ENCODE measurements at places on chromosomes 16 and 17. TPM values are rescaled to one million over a fixed set of nuclear protein-coding genes. Genes with fewer than 3 reads are reported as not detected.

C16orf46 gene
- 0.33 TPM for total RNA-seq

- no peak for DNase-seq
Observed at GRCh38 chr17:14337596-14338079, 36.8 kb downstream of the HS3ST3B1 start.

- DNase-seq = no peak
Observed at GRCh38 chr16:27650073-27650701, 100.2 kb downstream of the KATNIP start.

GRCh38 chr16:89036776-89037175 lies 56.9 kb upstream of the ACSF3 start:
- no peak for DNase-seq

DNA sequence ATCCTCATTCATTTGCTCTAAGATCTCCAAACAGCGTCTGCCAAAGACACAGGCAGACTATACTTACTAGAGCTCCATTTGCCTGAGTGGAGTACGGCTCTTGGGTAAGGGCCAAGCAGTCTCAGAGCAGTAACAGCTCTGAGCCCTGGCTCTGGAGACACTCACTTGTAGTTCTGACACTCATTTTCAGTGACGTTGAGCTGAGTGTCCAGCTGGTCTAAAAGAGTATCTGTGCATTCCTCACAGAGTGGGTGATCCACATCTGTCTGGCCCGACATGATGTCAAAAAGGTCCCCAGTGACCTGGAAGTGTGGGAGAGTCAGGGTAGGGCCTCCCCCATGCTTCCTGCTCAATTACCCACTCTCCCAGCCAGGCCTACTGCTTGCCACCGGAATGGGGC lies 5.7 kb downstream of the BECN1 start:
- DNase-seq = no peak

Measured in body of pancreas (tissue), 4 donors.